Smooth muscle cell of bladder (primary cell): ENCODE measurements at places on chromosomes 16 and 17. TPM values are rescaled to one million over a fixed set of nuclear protein-coding genes. Genes with fewer than 3 reads are reported as not detected.

Gene MMP28
- 1.0 and 2.6 TPM in 2 replicates for total RNA-seq

Gene CMTM2
- not detected in 2 replicates for total RNA-seq

Gene ACAP1
- total RNA-seq = 2.1 and 3.3 TPM in 2 replicates

Gene SERPINF2
- total RNA-seq = under 0.01 and 0.28 TPM in 2 replicates
